ENCODE measurements at places on chromosomes 13 and 19.

GRCh38 chr13:28558567-28558966 is 63.6 kb upstream of the FLT1 start:
- no peak for DNase-seq

GRCh38 chr19:54305141-54305540 is 7.8 kb downstream of the LILRA5 start:
- DNase-seq, result no peak

DNA sequence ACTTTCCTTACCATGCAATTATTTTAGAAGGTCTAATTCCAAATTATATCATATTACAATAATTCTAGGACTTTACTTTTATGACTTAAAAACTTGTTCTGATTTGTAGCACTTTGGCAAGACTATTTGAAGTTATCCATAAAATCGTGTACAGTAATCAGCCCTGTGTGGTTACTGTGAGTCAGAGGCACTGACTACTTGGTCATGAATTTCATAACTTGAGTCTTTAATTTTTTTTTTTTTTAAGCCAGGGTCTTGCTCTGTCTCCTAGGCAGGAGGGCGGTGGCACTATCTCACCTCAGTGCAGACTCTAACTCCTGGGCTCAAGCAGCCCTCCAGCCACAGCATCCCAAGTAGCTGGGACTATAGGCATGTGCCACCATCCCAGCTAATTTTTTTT is 1319.2 kb upstream of the SLC10A2 start:
- no peak for DNase-seq

GRCh38 chr19:31041461-31041860 is 307.8 kb downstream of the TSHZ3 start:
- DNase-seq, result no peak

GRCh38 chr13:58087566-58087965 is 456.0 kb downstream of the PCDH17 start:
- DNase-seq, result no peak

DNA sequence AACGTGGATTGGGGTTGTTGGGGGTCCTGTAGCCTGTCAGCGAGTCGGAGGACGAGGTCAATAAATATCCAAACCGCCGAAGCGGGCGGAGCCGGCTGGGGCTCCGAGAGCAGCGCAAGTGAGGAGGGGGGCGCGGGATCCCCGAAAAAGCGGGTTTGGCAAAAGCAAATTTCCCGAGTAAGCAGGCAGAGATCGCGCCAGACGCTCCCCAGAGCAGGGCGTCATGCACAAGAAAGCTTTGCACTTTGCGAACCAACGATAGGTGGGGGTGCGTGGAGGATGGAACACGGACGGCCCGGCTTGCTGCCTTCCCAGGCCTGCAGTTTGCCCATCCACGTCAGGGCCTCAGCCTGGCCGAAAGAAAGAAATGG is 754 bp upstream of the SIX5 start:
- no peak for DNase-seq

DNA sequence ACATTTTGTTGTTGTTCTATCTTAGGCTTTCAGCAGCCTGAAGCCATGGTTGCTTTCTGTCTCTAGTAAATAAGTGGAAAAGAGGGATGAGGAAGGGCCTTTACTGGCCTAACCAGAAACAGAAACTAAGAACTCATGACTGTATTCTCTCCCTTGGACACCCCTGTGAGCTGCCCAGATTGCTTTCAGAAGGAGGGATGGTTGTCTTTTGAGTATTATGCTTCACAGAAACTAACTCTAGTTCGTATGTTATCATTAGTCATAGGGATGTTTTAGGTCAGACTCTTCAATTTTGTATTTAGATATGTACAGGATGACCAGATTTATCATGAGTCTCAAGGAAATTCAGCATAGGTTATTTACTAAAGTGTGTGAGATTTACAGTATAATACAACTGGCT is 17.5 kb downstream of the BORA start:
- DNase-seq, result no peak

Data from left forelimb (tissue), 1 donor.